T-helper 2 cell treated with Interferon-gamma antibody and Interleukin-4, amounts not matched to agents 5 μg/mL and 100 μg/mL, for 36 hours (primary cell): ENCODE measurements at places on chromosomes 5 and 9.

GRCh38 chr5:65157906-65158603 lies 323.7 kb downstream of the ADAMTS6 start:
- no peak for DNase-seq

GRCh38 chr5:78706381-78706780 lies 57.8 kb upstream of the LHFPL2 start:
- DNase-seq: no peak

DNA sequence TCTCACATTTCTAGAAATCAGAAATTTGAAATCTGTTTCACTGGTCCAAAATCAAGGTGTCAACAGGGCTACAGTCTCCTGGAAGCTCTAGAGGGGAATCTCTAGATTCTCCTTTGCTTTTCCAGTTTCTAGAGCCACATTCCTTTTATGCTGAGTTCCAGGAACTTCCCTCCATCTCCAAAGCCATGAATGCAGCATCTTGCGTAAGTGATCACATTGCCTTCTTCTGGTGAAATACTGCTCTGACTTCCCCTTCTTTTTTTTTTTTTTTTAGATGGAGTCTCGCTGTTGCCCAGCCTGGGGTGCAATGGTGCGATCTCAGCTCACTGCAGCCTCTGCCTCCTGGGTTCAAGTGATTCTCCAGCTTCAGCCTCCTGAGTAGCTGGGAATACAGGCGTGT lies 23.8 kb downstream of the GDA start:
- DNase-seq: no peak

DNA sequence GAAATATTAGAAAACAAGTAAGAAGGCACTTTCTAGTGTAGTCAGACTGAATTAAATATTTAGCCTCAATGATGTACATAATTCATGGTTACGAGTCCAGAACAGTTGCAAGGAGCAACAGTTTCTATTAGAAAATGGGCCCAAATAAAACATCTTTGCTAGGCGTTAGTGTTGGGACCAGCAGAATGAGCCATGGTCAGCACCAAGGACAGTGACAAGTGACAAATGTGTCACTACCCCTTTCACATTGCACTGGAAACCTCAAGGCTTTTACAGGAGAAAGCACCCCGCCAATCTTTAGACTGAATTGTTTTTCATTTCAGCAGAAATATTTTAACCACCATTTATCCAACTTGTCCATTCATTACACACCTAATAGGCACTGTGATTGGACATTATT lies 301.3 kb upstream of the ADCY2 start:
- no peak for DNase-seq

DNA sequence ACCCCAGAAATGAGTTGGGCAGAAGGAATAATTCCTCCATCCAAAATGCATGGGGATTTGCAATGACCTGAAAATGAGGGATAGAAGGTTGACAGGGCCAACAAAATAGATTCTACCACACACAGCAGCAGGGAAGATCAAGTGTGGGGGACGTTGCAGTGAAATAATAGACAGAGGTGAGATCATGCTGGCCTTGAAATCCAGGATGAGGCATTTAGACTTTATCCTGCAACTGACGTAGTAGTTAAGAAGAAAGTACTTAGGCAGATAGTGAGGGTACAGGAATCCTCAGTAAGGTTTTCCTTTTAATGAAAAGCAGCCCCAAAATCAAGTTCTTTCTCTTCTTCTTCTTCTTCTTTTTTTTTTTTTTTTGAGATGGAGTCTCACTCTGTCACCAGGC lies 31.6 kb upstream of the TGFBR1 start:
- no peak for DNase-seq

DNA sequence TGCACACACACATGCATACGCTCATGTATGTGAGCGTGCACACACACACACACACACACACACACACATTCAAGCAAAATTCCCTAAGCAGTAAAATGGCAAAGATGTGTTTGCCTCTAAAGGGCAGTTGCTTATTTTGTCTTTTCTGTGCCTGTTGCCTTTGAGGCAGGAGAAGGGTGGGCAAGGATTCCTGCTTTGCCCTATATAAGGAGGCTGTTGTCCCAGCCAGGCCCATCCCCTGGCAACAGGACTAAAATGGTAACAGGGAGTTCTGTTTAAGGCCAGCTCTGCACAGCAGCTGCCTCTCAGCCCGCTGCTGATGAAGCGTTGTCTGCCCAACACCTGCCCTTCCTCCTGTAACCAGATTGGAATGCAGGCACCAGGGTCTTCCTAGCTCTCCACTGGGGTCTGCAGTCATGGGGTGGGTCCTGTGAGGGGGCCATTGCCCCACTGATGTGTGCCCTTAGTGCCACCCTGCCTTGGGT lies 64.4 kb downstream of the PPARGC1B start:
- no peak for DNase-seq

DNA sequence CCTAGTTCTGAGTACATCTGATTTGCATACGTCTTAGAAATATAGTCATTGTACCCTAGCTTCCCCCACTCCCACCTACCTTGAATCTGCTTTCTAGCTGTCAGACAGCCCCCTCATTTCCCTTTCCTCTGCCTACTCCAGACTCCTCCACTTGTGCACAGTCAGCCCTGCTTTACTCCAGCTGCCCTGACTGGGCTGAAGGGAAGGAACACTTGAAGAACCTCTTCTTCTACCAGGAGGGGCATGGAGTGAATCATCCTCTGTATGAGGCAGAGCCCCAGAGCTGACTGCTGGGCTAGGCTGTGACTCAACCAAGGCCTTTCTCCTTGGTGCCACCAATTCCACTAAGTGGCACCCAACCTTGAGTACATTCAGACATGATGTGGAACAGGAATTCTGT lies 18.1 kb upstream of the ZFR start:
- DNase-seq: peak; percentile 57

DNA sequence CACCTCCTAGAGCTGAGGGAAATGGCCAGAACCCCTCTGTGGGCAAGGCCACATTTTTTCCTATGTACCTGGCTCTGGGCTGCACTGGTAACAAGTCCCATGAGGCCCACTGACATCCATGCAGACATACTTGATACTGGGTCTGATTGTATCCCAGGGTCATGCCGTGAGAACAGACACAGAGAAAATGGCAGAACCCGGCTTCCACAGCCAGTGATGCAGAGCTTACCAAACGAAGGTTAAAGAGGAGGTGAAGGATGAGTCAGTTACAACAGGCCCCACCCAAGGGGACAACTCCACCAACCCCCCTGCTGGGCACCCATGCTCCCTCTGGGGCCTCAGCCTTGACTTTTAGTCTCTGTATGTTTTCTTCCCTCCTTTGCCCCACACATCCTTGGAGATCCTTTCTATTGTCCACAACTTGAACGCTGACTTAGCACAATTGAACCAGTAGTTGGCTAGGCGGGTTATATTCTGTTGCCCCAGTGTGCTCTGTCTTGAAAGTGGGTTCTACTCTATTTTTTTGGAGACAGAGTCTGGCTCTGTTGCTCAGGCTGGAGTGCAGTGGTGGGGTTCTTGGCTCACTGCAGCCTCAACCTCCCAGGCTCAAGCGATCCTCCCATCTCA lies 93.5 kb downstream of the DAP start:
- DNase-seq: no peak

- no peak for DNase-seq
These were observed 101.4 kb downstream of the COL5A1 start for GRCh38 chr9:134742822-134743535.

DNA sequence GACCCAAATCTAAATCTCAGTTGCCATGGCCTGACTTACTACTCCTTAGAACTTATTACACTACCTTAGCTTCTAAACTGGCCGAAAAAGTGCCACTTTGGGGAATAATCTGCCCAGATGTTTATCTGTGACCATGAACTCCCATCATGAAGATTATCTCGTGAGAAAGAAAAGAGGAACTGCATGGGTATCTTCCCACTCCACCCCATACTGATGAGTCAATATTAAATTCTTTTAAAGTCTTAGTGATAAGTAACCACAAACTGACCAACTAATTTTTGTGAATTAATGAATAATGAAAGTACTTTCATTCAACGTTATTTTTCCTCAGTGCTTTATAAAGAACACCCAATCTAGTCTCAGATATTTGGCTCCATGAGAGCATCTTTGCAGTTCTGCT lies 493.5 kb downstream of the EBF1 start:
- DNase-seq: no peak

- DNase-seq: no peak
These were observed 281.3 kb upstream of the PANK3 start for GRCh38 chr5:168860503-168860902.

DNA sequence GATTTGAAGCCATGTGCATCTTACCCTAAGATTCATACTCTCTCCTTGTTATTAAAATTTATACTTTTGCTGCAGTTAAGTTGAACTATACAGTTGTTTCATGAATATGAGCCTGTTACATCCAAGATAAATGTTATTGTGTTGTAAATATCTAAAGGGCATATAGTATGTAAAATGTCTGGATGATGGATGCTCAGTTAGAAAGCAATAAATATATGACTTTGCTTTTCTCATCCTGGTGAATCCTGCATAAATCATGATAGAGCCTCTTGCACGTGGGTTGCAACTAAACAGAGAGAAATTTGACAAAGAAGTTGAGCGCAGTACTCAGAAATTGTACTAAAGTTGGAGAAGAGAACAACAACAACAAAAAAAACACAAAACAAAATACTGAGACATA lies 99.5 kb downstream of the PRDM9 start:
- no peak for DNase-seq

DNA sequence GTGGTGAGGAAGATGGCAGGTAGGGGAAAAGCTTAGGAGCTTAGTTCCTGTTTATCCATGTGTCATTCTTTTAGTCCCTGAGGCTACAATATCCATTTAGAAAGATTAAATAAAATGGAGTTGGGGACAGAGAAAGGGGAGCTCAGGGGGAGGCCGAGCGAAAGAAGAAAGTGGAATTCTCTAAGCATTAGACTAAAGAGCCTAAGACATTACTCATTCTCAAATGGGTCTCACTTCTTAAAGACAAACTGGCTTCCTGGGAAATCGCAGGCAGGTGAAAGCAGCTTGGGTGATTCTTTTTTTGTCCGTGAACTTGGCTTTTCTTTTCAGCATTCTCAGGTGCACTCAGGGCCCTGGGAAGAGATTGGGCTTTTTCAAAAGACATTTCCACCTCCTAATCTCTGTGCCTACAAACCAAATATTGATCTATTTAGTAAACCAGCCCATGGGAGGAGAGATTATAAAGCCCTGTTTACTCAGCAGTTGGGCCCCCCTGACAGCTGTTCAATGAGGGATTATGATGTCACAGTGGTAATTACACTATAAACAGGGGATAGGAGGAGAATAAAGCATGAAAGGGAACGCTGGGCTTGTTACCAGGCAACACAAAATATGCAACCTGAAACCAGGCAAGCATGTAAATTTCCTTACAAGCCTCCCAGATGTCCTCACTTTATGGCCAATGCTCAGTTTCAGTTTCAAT lies 584.0 kb downstream of the ACTL7B start:
- DNase-seq: no peak

- no peak for DNase-seq
These were observed 9.9 kb downstream of the EXOSC2 start for GRCh38 chr9:130703501-130703900.

DNA sequence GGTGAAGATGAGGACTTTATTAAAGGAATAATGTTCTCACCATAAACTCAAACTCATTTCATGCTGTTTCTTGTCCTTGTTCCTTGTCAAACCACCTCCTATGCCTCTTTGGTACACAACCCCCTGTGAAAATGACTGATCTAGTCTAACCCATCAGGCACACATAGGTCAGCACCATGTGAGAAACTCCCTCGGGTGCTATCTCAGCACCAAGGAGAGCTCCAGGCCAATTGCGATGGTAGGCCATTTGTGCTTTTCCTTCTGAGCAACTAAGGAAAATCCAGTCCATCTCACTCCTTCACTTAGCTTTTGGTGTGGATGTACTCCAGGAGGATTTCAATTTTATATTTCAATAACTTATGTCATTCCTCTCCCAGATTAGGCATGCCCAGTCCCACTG lies 199.8 kb downstream of the ZNF608 start:
- DNase-seq: no peak

- DNase-seq: no peak
These were observed 13.5 kb upstream of the WDR38 start for GRCh38 chr9:124839612-124840299.

- no peak for DNase-seq
These were observed 7.8 kb upstream of the LCN9 start for GRCh38 chr9:135655317-135655716.

DNA sequence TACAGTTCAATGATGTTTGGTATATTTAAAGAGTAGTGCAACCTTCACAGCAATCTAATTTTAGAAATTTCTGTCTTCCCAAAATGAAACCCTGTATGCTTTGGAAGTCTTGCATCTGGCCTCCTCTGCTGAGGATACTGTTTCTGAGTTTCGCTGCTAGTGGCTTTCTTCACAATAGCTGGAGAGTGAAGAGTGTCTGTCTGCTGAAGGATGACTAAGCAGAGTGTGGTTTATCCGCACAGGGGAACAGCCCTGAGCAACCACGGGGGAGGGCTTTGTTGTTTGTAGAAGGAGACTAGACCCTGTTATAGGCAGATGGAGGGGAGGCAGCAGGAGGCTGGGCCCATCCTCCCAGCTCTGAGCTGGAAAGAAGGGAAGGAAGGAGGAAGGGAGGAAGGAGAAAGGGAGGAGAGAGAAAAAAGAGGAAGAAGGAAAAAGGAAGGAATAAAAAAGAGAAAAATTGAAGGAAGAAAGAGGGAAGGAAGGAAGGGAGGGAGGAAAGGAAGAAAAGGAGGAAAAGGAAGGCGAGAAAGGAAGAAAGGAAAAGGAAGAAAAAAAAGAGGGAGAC lies 10.5 kb upstream of the IRX2 start:
- DNase-seq: no peak

GRCh38 chr5:54317511-54318260 lies 7.3 kb upstream of the ARL15 start:
- no peak for DNase-seq
